ENCODE measurements at places on chromosomes 7 and 10.

DNA sequence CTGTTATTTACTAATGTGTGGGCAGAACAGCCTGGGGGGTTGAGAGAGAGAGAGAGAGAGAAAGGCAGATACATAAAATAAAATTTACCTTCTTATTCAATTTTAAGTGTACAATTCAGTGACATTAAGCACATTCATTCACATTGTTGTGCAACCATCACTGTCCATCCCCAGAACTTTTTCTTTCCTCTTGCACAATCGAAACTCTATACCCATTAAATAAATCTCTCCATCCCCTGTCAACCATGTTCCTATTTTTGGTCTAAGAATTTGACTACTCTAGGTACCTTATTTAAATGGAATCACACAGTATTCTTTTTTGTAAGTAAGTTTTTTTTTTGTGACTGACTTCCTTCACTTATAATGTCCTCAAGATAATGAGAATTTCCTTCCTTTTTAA, 181.6 kb downstream of the SND1 start:
- no peak for DNase-seq
- no peaks in the 10 kb centered on the region for H3K4me1 ChIP-seq
- H3K36me3 ChIP-seq: no peaks in the 10 kb centered on the region
- H3K27ac ChIP-seq: no peak overlapping the region
- H3K27me3 ChIP-seq: no peaks in the 10 kb centered on the region

DNA sequence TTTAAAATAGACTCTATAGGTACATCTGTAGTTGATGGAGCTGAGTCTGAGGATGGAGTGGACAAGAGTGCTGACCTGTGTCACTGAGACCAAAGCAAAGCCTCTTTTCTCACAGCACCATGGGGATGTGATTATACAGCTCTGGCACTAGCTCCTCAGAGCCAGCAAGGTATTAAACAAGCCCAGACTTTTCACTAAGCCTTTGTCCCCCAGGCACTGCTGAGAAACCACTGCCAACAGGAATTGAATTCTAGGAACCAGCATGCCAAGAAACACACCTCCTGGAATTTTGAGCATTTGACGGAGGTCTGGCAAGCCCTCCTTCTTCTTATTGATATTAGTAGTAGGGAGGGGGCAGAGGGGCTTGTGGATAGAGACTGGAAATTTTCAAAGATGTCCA, 147.0 kb downstream of the C1GALT1 start:
- no peaks in the 10 kb centered on the region for H3K27me3 ChIP-seq
- no peak overlapping the region for H3K4me3 ChIP-seq
- no peaks in the 10 kb centered on the region for H3K36me3 ChIP-seq
- no peak overlapping the region for H3K27ac ChIP-seq

DNA sequence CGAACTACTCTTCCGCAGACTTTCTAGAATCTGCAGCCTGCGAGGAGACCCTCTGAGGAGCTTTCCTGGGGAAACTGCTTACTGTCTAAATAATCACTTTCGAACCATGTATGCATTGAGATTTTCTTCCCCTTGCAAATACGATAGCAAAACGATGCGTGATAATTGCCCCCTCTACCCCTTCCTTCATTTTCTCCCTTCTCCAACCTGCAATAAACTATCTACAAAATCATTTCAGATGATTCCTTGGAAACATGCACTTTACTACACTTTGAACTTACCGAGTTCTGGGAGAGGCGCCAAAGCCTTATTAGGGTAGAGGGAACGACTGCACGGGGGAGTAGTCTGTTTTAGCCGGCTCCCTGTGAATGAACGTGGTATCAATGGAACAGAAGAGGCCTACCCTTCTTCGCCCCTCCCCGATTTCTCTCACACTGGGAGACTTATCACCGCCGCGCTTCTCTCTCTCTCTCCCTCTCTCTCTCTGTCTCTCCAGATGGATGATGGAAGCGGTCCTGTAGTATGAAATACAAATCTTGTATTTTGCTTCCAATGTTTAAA, at the start of gene FGFBP3:
Gene FGFBP3 (minus strand): TSS at position 370 of the 561 bp plus-strand sequence. CDS start 517 bp downstream, outside the sequence.
- peak within 1 kb of the TSS; percentile 14 for H3K27ac ChIP-seq
- no peaks in the 10 kb centered on the region for H3K27me3 ChIP-seq
- H3K36me3 ChIP-seq: no peaks in the 10 kb centered on the region

- no peak overlapping the region for H3K27ac ChIP-seq
- no peak overlapping the region for H3K4me3 ChIP-seq
- H3K36me3 ChIP-seq: no peaks in the 10 kb centered on the region
- no peaks in the 10 kb centered on the region for H3K27me3 ChIP-seq
These were observed 18.4 kb upstream of the SORCS3 start for GRCh38 chr10:104622598-104623209.

DNA sequence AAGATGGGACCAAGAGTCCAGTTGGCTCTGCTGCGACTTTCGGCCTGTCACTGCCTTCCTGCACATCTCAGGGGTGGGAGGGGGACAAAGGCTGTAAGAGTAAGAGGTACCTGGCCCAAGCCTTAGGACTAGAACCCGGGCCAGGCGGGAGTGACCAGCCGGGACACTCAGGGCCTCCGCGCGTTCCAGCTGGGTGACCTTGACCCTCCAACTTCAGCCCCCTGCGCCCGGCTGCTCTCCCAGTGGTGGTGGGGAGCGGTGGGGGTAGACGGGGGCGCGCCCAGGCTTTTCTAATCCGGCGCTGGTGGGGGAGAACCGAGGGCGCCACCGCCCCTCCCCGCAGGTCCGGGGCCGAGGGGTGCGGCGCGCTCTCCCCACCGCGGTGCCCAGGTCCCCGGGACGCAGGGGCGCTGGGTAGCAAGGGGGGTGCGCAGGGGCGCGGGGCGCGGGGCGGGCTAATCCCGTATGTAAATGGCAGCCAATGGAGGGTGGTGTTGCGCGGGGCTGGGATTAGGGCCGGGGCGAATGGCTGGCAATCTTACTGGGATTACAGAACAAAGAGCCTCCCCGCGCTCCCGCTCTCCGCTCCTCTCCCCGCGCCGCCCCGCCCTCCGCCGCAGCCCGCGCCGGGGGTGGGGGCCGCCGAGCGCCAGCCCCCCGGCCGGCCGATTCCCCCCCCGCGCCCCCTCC, at the start of gene GTF2IRD1:
Gene GTF2IRD1 (plus strand): TSS at position 585 of the 690 bp plus-strand sequence. CDS start 54,175 bp downstream, outside the sequence.
- H3K4me1 ChIP-seq: peaks cover 4% of the 10 kb centered on the region
- peak; percentile 84 for DNase-seq
- no peaks in the 10 kb centered on the region for H3K36me3 ChIP-seq
- H3K4me3 ChIP-seq: peak within 1 kb of the TSS; percentile 65
- peak within 1 kb of the TSS; percentile 51 for H3K27ac ChIP-seq
- H3K27me3 ChIP-seq: no peaks in the 10 kb centered on the region

- H3K4me1 ChIP-seq: peaks cover 5% of the 10 kb centered on the region
- no peak for DNase-seq
- no peak overlapping the region for H3K27ac ChIP-seq
- no peaks in the 10 kb centered on the region for H3K36me3 ChIP-seq
These were observed 50.5 kb downstream of the CDK6 start for GRCh38 chr7:92785923-92786322.

- H3K4me3 ChIP-seq: no peak overlapping the region
- peaks cover 4% of the 10 kb centered on the region for H3K4me1 ChIP-seq
- peak overlapping the region; percentile 38 for H3K27ac ChIP-seq
- no peaks in the 10 kb centered on the region for H3K27me3 ChIP-seq
These were observed 336.8 kb downstream of the WDR11 start for GRCh38 chr10:121188005-121188404.

DNA sequence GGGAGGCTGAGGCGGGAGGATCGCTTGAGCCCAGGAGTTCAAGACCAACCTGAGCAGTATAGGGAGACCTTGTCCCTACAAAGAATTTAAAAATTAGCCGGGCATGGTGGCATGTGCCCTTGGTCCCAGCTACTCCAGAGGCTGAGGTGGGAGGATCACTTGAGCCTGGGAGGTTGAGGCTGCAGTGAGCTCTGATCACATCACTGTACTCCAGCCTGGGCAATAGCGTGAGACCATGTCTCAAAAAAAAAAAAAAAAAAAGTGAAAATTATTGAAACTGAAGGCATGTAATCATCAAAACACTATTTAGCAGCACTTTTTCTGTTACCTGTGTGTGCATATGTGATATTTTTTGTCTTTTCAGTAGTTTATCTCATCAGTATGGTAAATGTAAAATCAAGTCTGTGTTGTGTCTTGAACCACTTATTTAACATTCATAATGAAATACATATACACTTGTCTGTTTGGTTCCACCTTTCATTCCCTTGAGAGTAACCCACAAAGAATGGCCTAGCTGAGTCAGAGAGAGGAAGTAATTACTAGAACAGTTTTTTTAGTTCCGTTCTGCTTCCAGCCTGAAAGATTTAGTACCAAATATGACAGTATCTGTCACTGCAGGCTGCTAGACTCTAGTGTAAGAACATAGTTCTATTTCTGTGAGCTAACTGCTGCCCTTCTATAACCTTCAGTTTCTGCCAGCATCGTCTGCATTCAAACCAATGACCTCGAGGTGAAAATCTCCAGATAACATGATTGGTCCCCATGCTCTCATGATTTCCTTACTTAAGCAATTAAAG, 68.6 kb downstream of the MMRN2 start:
- no peaks in the 10 kb centered on the region for H3K27me3 ChIP-seq
- no peak for DNase-seq
- no peak overlapping the region for H3K27ac ChIP-seq
- H3K36me3 ChIP-seq: no peaks in the 10 kb centered on the region
- H3K4me3 ChIP-seq: no peak overlapping the region

DNA sequence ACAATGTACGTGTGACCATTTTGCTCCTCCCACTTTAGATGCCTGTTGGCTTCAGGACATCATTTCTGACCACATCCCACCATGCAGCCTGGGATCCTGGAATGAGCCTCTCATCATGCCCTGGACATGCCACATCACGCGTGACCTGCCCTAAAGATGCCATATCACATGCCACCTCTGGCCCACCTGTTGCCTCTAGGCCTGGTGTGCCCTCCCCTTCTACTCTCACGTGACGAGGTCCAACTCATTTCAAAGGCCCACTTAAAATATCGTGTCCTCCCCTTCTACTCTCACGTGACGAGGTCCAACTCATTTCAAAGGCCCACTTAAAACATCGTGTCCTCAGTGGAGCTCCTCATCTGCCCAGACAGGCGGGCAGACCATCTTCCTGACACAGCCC, 254.9 kb downstream of the TEX36 start:
- H3K4me3 ChIP-seq: no peak overlapping the region
- no peaks in the 10 kb centered on the region for H3K27me3 ChIP-seq
- no peaks in the 10 kb centered on the region for H3K36me3 ChIP-seq
- H3K4me1 ChIP-seq: no peaks in the 10 kb centered on the region
- DNase-seq: no peak

GRCh38 chr7:73623798-73624668, at the start of gene MLXIPL:
Gene MLXIPL, minus strand, starts transcription at chr7:73624522. Its CDS starts 30 bp downstream, at chr7:73624492.
- no peak within 1 kb of the TSS for H3K27ac ChIP-seq
- H3K27me3 ChIP-seq: no peaks in the 10 kb centered on the region
- peak within 1 kb of the TSS; percentile 42 for H3K4me3 ChIP-seq
- no peaks in the 10 kb centered on the region for H3K36me3 ChIP-seq
- peak; percentile 94 for DNase-seq
- peaks cover 2% of the 10 kb centered on the region for H3K4me1 ChIP-seq

DNA sequence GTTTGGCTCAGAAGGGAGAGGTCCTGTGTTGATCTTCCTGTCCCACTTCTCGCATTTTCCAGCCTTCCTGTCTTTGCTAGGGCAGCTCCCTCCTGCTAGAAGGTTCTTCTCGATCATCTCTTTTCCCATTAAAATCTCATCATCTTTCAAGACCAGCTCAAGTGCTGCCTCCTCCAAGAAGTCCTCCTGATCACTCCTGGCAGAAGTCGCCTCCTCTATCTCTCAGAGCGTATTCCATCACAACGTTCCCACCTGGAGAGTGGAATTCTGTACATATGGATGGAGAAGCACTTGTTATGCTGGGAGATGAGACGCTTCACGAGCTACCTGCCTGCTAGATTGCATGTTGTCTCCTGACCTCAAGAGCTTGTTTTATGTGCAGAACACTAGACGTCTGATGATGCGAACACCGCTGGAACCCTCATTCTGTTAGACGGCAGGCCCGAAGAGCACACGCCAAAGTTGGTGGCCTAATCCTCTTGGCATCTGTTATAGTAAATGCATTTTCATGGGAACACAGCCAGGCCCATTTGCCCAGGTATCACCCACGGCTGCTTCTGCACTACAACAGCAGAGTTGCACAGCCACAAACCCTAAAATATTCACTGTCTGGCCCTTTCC, 68.0 kb upstream of the INSIG1 start:
- no peak for DNase-seq
- H3K36me3 ChIP-seq: no peaks in the 10 kb centered on the region
- H3K27me3 ChIP-seq: no peaks in the 10 kb centered on the region
- no peak overlapping the region for H3K27ac ChIP-seq
- no peak overlapping the region for H3K4me3 ChIP-seq
- H3K4me1 ChIP-seq: peaks cover 10% of the 10 kb centered on the region

DNA sequence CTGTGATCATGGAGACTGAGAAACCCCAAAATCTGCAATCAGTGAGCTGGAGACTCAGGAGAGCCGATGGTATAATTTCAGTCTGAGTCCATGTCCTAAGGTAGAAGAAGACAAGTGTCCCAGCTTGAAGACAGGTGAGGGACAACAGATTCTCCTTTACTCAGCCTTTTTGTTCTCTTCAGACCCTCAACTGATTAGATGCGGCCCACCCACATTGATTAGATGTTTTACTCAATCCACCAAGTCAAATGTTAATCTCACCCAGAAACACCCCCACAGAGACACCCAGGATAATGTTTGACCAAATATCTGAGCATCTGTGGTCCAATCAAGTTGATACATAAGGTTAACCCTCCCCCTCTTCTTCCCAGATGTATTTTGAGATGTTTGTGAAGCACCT, 131.2 kb downstream of the PFKFB3 start:
- no peaks in the 10 kb centered on the region for H3K36me3 ChIP-seq
- DNase-seq: no peak
- no peak overlapping the region for H3K4me3 ChIP-seq
- no peak overlapping the region for H3K27ac ChIP-seq
- no peaks in the 10 kb centered on the region for H3K27me3 ChIP-seq
- no peaks in the 10 kb centered on the region for H3K4me1 ChIP-seq

DNA sequence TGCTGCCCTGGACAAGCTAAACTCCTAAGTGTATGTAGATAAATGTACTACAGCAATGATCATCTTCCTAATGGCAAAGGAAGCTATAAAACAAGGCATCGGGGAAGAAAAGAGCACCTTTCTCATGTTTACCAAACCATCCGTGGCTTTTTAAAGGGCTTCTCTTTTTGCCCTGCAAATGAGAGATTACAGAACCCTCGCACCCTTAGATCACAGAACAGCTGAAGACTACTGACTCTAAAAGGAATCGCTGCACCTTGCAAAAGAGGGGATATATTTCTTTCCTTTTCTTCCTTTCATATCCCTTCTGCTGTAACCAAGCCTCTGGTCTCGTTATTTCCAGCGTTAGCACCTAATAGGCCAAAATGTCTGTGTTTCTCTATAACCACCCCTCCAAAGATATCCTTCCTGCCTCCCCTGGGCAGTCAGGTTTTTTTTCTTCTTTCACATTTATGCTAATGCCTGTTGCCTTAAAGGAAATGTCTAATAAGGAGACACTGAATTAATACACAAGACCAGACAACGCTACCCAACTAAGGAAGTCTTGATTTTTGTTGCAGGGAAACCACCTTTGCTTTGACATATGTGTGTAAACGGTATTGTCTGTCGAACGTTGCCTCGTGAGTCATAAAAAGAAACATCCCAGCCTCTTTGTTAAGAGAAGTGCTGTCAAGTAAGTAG, 10.5 kb downstream of the ST8SIA6 start:
- H3K27ac ChIP-seq: no peak overlapping the region
- no peaks in the 10 kb centered on the region for H3K27me3 ChIP-seq
- H3K4me3 ChIP-seq: no peak overlapping the region
- no peaks in the 10 kb centered on the region for H3K4me1 ChIP-seq

All from mesendoderm (in vitro differentiated cells).